Kidney tubule cell (primary cell): ENCODE measurements at places on chromosomes 16 and 17.

DNA sequence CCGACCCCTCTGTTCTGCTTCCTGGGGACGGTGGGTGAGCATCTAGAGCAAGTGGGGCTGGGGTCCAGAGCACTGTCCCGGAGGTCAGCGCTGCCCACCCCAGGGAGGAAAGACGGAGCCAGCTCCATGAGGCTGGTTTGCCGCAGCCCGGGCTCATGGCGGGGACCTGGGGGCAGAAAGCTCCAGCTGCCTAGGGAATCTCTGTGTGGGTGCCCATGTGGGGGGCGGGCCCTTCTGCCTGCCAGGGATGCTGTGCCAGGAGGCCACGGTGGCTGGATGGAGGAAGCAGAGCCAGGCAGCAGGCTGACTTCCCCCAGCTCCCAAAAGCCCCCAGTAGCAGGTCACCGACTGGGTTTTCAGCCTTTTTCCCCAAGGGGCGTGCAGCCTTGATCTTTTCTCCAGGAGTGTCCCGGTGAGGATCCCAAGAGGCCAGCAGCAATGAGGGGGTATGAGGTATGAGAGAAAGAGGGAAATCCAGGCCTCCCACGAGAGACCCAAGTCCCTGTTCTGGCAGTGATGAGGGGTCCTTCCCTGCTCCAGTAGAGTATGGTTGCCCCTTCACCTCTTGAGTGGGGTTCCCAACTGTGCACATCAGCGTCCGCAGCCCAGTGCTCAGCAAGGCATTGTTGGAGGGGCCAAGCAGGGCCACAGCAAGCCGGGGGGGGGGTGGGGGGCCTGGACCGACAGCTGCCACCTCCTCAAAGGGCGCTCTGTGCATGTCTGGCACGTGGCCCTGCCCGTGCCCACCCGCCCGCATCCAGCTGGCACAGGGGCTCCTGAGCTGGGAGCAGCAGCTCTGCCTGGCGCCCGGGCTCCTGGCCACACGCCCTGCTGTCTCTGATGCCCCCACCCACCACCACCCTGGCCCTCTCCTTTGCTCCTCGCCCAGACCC is 15.6 kb upstream of the BCAR1 start:
- DNase-seq: no peak

- no peak for DNase-seq
Measured at GRCh38 chr17:81516439-81516838, 3.8 kb upstream of the ACTG1 start.

DNA sequence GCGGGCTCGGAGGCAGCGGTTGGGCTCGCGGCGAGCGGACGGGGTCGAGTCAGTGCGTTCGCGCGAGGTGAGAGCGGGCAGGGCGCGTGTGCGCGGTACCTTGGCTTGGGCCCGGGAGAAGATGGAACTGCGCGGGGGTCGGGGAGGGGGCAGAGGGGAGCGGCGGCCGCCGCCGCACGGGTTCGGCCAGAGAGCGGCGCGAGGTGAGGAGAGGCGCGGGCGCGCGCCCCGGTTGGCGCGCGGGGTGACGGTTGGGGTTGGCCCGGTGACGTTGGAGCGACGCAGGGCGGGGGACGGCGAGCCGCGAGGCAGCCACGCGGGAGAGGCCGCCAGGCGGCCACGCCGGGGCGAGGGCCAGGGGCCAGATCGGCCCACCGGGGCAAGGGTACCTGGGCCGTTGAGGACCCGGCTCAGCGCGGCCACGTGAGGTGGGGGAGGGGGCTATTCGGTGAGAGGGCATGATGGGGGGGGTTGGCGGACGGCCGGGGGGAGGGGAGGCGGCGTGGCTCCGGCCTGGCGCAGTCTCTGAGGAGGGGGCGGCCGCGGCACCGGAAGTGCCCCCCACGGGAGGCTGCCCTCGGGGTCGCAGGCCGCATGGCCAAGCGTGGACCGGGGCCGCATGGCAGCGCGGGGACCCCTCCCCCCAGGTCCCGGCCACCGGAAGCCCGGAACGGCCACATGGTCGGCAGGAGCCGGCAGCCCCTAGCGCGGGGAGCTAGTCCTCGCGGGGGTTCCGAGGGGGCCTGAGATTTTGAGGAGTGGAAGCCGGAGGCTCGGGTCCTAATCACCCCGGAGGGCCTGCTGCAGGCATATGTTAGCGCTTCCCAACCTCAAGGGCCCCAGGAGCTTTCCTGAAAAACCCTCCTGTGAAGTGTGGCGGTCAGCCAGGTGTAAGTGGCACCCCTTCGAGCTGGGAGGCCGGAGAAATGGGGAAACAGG is 527 bp downstream of the EIF5A start:
- peak; percentile 42 for DNase-seq

GRCh38 chr17:17440938-17441675 is 35.7 kb upstream of the MED9 start:
- no peak for DNase-seq

DNA sequence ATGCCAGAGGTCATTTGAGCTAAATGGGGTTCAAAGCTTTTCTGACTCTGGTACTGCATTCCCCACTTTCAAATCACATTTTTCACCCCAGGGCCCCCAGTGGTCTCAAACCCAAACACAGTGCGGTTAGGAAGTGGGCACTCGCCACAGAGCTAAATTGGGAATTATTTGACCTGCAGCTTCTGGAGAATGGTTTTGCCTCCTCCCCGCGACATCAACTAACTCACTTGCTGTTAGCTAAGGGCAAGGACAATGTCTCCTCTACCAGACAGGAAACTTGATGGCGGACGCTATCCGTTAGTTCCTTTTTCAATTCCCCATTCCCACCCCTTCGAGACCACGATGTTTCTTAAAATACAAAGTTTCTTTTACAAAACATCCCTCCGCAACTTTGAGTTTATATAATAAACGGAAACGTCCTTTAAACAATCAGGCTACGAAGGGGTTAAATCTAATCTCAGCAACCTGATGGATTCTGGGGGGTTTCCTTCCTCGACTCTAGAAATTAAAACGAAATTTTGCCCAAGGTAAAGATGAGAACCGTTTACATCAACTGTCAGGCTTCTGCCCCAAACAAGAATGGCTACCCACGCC is 500 bp upstream of the KAT7 start:
- no peak for DNase-seq

GRCh38 chr16:80231888-80232287 is 308.9 kb upstream of the DYNLRB2 start:
- DNase-seq: peak; percentile 94
